Glutamatergic neuron (in vitro differentiated cells): ENCODE measurements at places on chromosomes 6 and 20. TPM values are rescaled to one million over a fixed set of nuclear protein-coding genes. Genes with fewer than 3 reads are reported as not detected.

The NR2E1 gene
- not detected for total RNA-seq

The VIP gene
- total RNA-seq, result not detected

The TBC1D32 gene
- 24.2 TPM for total RNA-seq

The TRAPPC3L gene
- total RNA-seq, result not detected

The MUCL3 gene
- total RNA-seq, result not detected

The HCK gene
- 0.78 TPM for total RNA-seq

The DACT2 gene
- 0.22 TPM for total RNA-seq

The MEI4 gene
- 0.86 TPM for total RNA-seq

The WFDC12 gene
- total RNA-seq, result not detected

The ZNF341 gene
- 3.3 TPM for total RNA-seq

The BTNL2 gene
- total RNA-seq, result not detected

The AP5S1 gene
- total RNA-seq, result 8.1 TPM

The LY6G6C gene
- total RNA-seq, result 1.8 TPM

The ANKRD66 gene
- not detected for total RNA-seq

The THEMIS gene
- total RNA-seq, result not detected

The C20orf202 gene
- not detected for total RNA-seq

The LIME1 gene
- total RNA-seq, result 16.6 TPM

The POM121L2 gene
- not detected for total RNA-seq

The LPIN3 gene
- 5.9 TPM for total RNA-seq

The PM20D2 gene
- 0.56 TPM for total RNA-seq

The CST7 gene
- not detected for total RNA-seq

The ELOVL2 gene
- 10.6 TPM for total RNA-seq

The C6orf58 gene
- total RNA-seq, result not detected
